Pericardium fibroblast (primary cell): ENCODE measurements at places on chromosomes 3 and 15. TPM values are rescaled to one million over a fixed set of nuclear protein-coding genes. Genes with fewer than 3 reads are reported as not detected.

The SAMD7 gene
- not detected in 2 replicates for total RNA-seq

The CCDC71 gene
- total RNA-seq = 25.8 and 35.9 TPM in 2 replicates

The GOLGA8R gene
- total RNA-seq = 1.2 and 2.0 TPM in 2 replicates

The PCLAF gene
- total RNA-seq = 0.23 and 3.5 TPM in 2 replicates

The TEX55 gene
- not detected in 2 replicates for total RNA-seq

The IDH2 gene
- 46.3 and 56.2 TPM in 2 replicates for total RNA-seq
